Fibroblast of the aortic adventitia (primary cell): ENCODE measurements at places on chromosomes 2 and 18. TPM values are rescaled to one million over a fixed set of nuclear protein-coding genes. Genes with fewer than 3 reads are reported as not detected.

The PLGLB2 gene
- total RNA-seq, result 2.3 TPM in 1 of 2 replicates, not detected in the other

The WDCP gene
- total RNA-seq, result 6.4 and 9.3 TPM in 2 replicates

The ACTR2 gene
- 97.1 and 127 TPM in 2 replicates for total RNA-seq

The MTIF2 gene
- total RNA-seq, result 37.5 and 66.2 TPM in 2 replicates

The CNTNAP5 gene
- total RNA-seq, result under 0.01 TPM in 1 of 2 replicates, not detected in the other

The GCG gene
- not detected in 2 replicates for total RNA-seq

The CCDC121 gene
- 3.6 and 7.0 TPM in 2 replicates for total RNA-seq

The KLF7 gene
- total RNA-seq, result 12.3 and 38.5 TPM in 2 replicates

The AGXT gene
- total RNA-seq, result not detected in 2 replicates

The PID1 gene
- 0.57 and 13.0 TPM in 2 replicates for total RNA-seq

The CREG2 gene
- total RNA-seq, result 0.25 and 1.5 TPM in 2 replicates

The LHCGR gene
- total RNA-seq, result 0.25 TPM in 1 of 2 replicates, not detected in the other

The GREB1 gene
- total RNA-seq, result under 0.01 and 1.7 TPM in 2 replicates

The TUBB6 gene
- 75.6 and 358 TPM in 2 replicates for total RNA-seq

The DPP10 gene
- total RNA-seq, result not detected in 2 replicates

The MATN3 gene
- 0.82 and 1.1 TPM in 2 replicates for total RNA-seq

The RTP5 gene
- total RNA-seq, result not detected in 2 replicates

The ZBTB7C gene
- 0.09 and 0.41 TPM in 2 replicates for total RNA-seq

The SH2D6 gene
- total RNA-seq, result 0.27 TPM in 1 of 2 replicates, not detected in the other

The DPP4 gene
- 138 and 203 TPM in 2 replicates for total RNA-seq

The ANKRD36C gene
- 69.1 and 94.5 TPM in 2 replicates for total RNA-seq

The TLX2 gene
- not detected in 2 replicates for total RNA-seq

The CFC1 gene
- total RNA-seq, result not detected in 2 replicates

The TSHZ1 gene
- 5.2 and 7.9 TPM in 2 replicates for total RNA-seq

The CYP26B1 gene
- 2.5 and 8.6 TPM in 2 replicates for total RNA-seq
